T-helper 1 cell treated with Interleukin-12 subunit alpha and Interleukin-12 subunit beta and Interleukin-4 antibody, amounts not matched to agents 30 ng/mL and 1 ng/mL, for 36 hours (primary cell): ENCODE measurements at places on chromosomes 1 and 21. TPM values are rescaled to one million over a fixed set of nuclear protein-coding genes. Genes with fewer than 3 reads are reported as not detected.

Gene LINGO4
- total RNA-seq: 0.10 and 0.12 TPM in 2 replicates

Gene TFF3
- total RNA-seq: not detected in 2 replicates

Gene SPRR2D
- not detected in 2 replicates for total RNA-seq

Gene AGPAT3
- total RNA-seq: 124 and 135 TPM in 2 replicates

Gene TBX15
- not detected in 2 replicates for total RNA-seq
